ENCODE measurements at places on chromosomes 12 and 14.

DNA sequence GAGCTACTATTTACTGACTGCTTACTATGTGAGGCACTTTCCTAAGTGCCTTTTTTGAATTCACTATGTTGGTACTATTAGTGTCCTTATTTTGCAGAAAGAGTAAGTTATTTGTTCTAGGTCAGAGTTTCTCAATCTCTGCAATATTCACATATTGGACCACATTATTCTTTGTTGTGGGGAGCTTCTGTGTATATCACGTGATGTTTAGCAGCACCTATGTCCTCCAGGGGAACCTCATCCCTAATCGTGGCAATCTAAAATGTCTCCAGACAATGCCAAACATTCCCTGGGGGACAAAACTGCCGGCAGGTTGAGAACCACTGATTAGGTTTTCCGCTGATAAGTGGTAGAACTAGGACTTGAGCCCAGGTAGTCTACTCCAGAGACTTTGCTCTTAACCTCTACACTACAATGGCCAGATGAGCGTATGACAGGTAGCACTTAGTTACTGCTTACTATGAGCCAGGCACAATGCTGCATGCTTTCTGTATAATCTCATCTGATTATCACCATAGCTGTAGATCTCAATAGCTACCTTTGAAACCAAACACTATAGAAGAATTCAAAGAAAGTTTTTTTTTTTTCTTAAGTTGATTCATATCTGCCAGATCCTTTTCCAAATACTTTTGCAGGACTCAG lies 38.9 kb downstream of the NELL2 start:
- no peak for DNase-seq

- DNase-seq = no peak
These were observed 13.5 kb downstream of the CEP170B start for GRCh38 chr14:104878582-104878981.

DNA sequence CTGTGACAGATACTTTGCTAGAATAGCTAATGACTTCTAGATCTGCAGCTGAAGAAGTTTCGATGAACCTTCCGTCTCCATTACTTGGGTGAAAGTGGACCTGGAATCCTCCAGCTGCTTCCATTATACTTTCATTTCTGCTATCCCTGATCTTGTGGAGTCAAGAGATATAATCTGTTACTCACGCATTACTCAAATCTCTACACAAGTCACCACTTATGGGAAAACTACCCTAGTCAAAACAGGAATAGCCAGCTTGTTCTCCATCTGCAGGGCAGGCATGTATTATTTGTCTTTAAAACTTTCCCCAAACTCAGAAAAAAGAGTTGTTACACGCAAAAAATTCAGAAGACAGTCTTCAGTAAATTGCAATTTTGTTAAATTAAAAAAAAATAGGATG lies 2.8 kb upstream of the KTN1 start:
- no peak for DNase-seq

DNA sequence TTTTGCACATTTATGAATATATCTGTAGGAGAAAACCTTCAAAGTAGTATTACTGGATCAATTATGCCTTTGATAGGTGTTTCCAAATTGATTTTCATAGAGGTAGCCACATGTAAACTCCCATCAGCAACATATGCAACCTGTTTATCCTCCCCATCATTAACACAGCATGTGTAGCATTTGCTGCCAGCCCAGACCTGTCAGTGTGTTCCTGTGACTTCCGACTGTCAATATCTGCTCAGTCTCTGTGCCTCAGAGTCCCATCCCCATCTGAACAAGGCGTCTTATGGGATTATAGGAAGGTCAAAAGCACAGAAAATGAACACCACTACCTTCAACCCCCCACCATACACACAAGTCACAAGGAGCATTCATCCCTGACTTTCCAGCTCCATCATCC lies 9.5 kb upstream of the CAPRIN2 start:
- no peak for DNase-seq

- no peak for DNase-seq
These were observed 59.2 kb downstream of the CCNK start for GRCh38 chr14:99540196-99541032.

Measured in NB4 (cell line).